Effector CD4-positive, alpha-beta T cell (primary cell): ENCODE measurements at places on chromosomes 7 and 10.

GRCh38 chr10:93062514-93063143 lies 2.0 kb downstream of the CYP26C1 start:
- no peak for DNase-seq

DNA sequence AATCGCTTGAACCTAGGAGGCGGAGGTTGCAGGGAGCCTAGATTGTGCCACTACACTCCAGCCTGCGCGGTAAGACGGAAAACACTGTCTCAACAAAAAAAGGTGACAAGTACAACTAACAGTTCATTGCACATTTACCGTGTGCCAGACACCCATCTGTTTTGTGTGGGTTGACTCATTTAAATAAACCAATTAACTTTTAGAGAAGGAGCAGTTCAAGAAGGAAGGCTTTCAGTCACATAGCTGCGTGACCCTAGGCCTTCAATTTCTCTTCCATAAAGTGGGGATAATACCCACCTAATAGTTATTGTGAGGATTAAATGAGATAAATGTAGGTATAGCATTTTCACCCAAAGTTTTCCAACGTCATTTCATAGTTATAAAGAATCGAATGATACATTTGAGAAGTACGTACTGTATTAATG lies 52.3 kb upstream of the KDM7A start:
- DNase-seq: peak; percentile 15

- no peak for DNase-seq
Observed at GRCh38 chr10:113007821-113008220, 57.8 kb downstream of the TCF7L2 start.

DNA sequence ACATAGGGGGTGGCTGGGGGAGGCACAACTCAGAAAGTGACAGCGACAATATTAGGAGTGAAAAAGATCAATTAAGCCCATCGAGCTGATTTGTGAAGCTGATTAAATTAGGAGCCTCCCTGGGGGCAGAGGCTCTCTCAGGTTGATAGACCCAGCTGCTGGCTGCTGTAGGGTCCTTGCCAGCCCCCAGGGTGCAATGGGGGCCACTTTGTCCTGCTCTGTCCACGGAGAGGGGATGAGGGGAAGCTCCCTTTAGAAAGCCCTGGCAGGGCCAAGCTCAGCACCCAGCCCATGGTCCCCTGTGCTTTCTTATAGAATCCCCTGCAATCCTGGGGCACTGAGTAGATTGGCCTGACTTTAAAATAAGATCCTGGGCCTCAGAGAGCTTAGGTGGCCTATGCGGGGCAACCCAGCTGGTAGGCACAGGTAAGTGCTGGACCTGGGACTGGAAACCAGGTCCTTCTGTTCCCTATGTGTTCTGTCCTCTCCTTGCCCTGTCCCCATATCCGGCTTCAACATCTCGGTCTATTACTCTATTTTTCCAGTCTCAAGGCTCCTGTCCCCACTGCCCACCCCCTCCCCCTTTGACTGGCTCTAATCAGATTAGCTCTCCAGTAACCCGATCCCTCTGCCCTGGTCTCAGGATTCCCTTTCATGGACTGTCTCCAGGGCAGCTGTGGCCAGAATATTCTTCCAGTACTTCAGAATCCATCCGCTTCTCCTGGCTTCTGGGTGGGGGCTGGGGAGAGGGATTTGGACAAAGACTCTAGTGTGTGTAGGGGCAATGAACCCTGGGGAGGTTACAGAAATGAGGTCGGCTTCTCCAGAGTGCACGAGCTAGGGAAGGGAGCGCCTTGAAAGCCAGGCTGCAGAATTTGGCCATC lies 259.6 kb downstream of the RPS24 start:
- DNase-seq: no peak

DNA sequence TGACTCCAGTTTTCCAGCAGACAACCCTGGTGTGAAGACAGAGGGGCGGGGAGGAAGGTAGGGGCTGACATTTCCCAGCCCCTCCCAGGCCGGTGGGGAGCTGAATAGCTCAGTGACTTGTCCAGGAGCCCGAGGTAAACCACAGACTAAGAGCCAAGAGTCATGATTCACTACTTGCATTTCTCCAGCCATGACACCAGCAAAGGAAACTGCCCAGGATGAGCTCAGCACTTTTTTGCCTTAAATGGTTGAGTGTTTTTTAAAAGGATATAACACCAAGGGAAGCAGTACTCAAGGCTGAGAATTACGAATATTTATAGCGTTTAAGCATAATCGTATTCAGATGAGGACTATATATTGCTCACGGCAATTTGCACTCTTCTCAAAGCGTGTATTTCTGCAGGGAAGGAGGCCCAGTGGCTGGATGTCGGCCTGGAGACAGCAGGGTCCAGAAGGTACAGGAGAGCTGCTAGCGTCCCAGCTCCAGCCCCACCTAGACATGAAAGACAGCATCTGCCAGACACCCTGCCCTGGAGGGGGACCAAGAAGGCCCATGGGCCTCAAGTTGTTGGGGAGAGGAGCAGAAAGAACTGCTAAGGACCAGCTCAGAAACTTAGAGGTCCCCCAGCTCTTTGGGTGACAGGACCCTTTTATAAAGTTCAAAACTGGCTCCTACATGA lies 141.4 kb downstream of the GRID1 start:
- DNase-seq: no peak

GRCh38 chr7:29239638-29240037 lies 45.1 kb downstream of the CHN2 start:
- no peak for DNase-seq
